Inflammatory macrophage treated with lipopolysaccharide for 1 hour (primary cell): ENCODE measurements at places on chromosomes 2 and 18.

DNA sequence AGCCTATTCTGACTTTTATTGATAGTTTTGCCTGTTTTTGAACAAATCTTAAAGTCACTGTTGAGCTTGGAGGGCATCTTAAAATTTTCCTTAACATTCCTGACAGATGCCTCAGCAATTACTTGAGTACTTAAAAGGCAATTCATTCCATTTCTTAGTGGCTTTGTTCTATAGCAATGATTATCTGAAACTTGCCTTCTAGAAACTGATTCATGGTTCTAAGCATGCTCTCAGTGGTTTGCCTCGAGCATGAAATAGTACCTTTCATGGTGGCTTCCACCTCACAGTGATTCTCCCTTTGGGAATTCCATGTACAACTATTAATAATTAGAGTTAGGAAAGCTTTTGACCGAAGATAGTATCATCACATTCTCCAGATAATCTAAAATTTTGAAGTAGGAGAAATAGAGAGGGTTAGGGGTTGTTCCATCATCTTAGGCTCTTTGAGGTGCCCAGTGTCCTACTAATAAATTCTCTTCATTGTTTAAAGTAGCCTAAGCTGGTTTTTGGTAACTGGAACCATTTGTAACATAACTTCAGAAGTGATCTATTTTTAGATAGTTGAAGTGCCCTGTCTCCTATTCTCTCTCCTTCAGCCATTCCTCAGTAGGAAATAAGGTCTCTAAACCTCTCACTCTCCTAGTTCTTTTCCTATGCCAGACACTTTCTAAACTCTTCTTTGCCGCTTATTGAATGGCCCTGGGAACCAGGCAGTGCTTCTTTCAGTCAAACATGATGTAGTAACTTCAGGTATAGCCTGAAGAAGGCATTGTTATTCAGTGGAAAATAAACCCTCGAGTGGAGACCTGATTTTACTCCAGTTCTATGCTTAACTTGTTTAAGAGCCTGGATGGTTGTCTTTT is 156.1 kb downstream of the HAUS1 start:
- DNase-seq: no peak

DNA sequence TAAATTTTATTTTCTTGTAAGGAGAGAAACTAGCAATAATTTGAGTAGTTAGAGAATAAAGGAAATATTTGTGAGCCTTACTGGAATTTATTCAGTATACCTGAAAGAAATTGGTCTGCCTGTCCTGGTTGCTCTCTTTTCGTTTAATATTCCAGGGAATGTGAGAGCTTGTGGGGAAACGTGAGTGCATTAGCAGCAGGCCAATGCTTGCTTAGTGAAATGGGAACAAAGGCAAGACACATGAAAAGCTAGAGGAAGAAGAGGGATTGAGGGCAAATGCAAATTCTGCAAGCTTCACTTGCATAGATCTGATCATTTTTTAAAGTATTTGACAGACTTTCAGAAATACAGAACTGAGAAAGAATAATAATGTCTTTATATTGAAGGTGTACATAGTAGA is 111.0 kb downstream of the ERBB4 start:
- no peak for DNase-seq

GRCh38 chr2:88307817-88308216 is 137.7 kb downstream of the THNSL2 start:
- DNase-seq: peak; percentile 25

DNA sequence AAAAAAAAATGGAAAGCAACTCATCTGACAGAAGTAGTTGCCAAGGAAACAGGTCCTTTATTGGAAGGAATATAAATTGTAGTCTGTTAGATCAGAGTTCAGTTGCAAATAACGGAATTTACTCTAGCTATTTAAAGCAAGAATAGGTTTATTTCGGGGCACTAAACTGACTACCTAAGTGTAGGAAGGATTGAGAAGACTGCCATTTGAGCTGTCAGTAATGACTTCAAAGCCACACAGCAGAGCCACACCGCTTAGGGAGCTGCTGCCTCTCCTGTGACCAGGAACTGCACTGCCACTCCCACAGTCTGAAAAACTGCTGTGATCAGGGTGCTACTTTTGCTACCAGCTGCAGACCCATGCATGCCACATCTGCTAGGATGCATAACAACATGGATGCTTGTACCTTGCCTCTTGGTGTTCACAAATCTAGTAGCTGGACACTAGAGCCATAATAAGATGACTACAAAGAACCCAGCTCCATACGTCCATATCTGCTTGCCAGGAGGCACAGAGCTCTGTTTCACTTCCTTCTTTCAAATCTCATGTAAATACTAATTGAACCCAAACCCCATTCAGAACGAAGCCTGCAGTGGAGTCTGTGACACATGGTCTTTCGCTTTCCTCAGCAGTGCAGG is 2.2 kb downstream of the DSG2 start:
- no peak for DNase-seq

DNA sequence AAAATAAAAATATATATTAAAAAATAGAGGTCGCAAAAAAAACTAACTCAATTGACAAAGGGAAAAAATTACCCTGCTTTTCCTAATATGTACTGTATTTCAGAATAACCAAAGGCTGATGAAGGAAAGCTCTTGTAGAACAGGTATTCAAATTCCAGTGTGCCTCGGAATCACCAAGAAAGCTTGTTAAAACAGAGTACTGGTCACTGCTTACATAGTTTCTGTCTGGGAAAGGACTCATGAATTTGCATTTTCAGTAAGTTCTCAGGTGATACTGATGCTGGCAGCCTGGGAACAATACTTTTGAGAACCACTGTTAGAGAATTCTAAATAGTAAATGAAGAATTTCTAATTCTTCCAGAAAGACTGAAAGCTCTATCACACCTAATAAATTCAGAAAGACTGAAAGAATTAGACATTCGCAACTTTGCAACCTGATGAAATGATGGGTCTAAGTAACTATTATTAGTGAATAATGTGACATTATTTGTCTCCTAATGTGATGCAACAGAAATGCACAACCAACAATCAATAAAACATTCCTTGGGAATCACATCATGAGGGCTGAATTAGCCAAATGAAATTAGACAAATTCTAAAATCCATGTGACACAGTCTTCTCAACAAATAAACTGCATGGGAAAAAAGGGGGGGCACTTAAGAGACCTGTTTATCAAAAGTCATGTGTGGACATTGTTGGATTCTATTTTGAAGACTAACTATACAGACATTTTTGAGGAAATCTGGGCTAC is 21.9 kb downstream of the RPRD1A start:
- DNase-seq: no peak

DNA sequence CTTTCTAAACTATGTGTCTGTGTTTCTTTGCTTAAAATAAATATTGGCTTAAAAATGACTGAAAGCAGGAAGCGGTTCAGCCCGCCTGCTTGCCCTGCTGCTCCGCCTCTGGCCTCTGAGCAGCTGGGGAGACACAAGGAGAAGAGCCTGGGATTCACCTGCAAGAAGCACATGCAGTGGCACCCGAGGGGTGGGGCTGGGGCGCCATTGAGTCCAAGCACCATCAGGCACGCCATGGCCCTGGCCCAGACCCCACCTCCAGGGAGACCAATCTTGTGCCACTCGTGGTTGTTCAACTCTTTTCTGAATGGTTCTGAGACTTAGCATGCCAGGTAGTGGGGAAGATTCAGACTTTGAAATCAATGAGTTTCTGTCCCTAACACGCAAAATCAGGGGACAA is 495.5 kb upstream of the MYT1L start:
- no peak for DNase-seq

DNA sequence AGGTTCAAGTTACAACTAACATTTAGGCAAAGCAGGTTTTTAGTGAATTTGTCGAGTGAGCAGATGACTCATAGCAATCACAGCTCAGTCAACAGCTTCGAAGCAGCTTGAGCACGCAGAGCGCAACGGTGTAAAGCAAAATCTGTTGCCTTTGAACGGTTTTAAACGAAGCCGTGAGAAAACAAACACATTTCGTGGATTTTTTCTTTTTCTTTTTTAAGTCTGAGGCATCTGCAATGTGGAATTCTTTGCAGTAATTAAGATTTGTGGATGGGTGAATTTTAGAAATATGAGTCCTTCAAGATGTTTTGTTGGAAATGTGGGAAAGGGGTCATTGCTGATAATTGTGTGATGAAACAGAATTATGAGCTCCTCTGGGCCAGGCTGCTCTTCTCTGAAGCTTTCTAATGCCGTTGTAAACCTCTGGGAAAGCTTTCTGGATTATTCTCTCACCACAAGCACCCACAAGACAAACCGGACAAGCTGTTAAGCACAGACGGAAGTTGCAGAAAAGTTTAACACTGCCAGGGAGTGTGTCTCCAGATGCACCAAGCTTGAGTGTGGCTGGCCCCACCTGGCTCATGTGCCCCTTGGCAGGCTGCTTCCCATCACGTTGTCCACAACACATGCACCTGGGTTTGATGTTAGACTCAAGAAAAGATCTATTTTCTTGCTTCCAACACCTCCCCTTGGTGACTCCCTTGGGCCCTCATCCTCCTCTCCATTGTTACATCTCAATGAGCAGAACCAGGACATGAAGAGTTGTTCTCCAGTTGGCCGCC is 224.7 kb downstream of the ACKR3 start:
- DNase-seq: no peak

DNA sequence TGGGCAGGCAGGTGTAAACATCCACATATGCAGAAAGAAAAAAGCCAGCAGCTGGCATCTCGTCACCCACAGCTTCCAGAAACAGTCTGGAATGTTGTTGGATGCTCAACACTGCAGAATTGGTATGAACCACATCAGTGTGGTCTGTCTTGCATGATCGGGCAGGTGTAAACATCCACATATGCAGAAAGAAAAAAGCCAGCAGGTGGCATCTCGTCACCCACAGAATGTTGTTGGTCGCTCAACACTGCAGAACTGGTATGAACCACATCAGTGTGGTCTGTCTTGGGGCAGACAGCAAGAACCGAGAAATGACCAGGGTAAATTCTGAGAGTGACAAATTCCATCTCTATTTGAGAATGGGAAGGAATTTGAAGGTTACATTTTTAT is 39.6 kb downstream of the DOCK10 start:
- no peak for DNase-seq

DNA sequence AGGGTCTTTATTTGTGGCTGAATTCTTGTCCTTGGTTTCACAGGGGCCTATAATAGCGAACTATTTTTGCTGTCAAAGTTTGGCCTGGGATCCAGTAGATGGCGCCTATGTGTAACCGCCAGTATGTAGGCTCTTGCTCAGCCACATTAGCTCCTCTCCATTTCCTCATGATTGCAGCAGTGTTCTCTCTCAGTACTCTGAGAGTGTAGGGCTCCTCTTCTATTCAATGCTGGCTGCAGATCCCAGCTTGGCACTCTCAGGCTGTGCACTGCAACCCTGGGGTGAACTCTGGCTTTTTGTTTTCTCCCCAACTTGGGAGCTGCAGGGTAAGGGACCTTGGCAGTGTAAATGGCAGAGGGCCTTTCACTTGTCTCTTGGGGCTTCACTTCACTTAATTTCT is 344.6 kb upstream of the CHAC2 start:
- peak; percentile 8 for DNase-seq

- DNase-seq: no peak
Measured at GRCh38 chr2:233990261-233990798, 60.2 kb upstream of the SPP2 start.

DNA sequence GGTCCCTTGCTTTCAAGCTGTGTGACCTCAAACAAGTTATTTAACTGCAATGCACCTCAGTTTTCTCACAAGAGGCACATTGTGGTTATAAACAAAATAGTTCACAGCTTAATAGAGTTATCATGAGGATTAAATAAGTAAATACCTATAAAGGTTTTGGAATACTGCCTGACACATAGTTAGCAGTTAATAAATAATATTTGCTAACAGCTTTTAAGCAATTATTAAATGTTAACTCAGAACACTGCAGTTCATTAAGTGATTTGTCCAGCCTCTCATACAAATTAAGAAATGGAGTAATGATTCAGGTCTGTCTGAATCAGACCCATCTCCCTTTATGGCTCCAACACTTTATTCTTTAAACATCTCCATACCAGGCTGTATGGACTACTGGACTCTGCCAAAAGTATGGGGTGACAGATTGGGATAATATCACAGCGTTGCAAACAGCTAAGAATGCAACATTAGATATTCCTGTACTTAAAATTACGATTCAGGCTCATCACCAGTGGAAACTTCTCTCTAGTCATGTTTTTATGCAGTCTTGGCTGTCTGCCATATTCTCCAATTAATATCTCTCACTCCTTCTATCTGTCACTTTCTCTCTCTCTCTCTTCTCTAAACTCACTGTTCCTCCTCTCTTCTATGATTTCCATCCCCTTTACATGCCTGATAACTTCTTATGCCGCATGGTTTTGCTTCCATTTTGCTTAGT is 370.6 kb upstream of the UBE2E3 start:
- no peak for DNase-seq

GRCh38 chr18:33716061-33716683 is 138.2 kb downstream of the ASXL3 start:
- no peak for DNase-seq

DNA sequence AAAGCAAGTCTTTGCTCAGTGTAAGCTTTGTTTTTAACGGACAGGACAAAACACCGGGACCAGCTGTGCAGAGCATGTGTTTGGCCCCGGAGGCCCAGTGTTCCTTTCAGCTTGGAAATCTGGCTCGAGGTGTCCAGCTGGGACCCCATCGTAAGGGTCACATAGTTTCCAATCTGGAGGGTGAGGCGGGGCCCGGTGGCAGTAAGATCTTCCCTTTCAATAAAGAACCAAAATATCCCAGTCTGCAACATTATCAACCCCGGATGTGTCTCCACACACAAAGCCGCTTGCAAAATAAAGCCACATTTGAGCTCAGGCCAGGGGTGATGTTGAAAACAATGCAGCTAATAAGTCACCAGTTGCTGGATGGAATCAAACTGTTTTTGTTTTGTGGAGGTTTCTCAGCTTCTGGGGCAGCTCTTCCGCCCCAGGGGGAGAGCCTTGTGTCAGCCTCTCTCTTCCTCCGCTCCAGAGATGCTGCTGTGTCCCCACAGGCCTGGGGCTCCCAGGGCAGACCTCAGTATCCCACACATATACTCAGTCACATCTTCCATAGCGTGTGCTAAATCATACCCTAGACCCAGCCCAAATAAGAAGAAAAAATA is 138.6 kb upstream of the GLI2 start:
- no peak for DNase-seq

GRCh38 chr2:102081606-102082005 is 60.9 kb upstream of the IL1R1 start:
- peak; percentile 52 for DNase-seq

DNA sequence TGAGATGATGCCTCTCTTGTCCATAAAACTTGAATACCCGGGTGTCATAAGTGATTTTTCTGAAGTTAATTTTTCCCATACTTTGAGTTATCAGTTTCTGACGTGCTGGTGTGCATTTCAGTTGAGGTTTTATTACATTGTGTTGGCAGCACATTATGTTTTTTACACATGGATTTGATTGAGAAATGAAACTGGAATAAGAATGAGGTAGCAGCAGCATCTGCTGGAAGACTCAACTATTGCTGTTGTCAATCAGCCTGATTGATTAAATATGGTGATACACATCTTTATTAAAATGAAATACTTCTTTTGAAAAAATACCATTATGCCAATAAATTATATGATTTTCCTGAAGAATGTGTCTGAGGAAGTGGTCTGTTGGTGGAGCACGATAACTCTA is 60.5 kb downstream of the INSIG2 start:
- no peak for DNase-seq

- peak; percentile 45 for DNase-seq
Measured at GRCh38 chr2:130385709-130386108, 29.9 kb downstream of the PTPN18 start.
